ENCODE measurements at places on chromosomes 16 and 17. TPM values are rescaled to one million over a fixed set of nuclear protein-coding genes. Genes with fewer than 3 reads are reported as not detected.

GRCh38 chr16:85544668-85545067, 68.5 kb upstream of the GSE1 start:
- H3K27ac ChIP-seq = no peak overlapping the region
- H3K36me3 ChIP-seq = no peaks in the 10 kb centered on the region
- H3K4me3 ChIP-seq = no peak overlapping the region
- DNase-seq = no peak
- no peaks in the 10 kb centered on the region for H3K27me3 ChIP-seq

GRCh38 chr17:74130276-74130675, 73.2 kb upstream of the RPL38 start:
- H3K36me3 ChIP-seq = no peaks in the 10 kb centered on the region
- no peaks in the 10 kb centered on the region for H3K4me1 ChIP-seq
- no peak overlapping the region for H3K4me3 ChIP-seq
- DNase-seq = no peak
- H3K27ac ChIP-seq = no peak overlapping the region

GRCh38 chr16:48049847-48050246, 105.9 kb downstream of the ABCC12 start:
- H3K4me3 ChIP-seq = no peak overlapping the region
- peaks cover 9% of the 10 kb centered on the region for H3K27me3 ChIP-seq
- H3K4me1 ChIP-seq = no peaks in the 10 kb centered on the region
- DNase-seq = no peak
- no peaks in the 10 kb centered on the region for H3K36me3 ChIP-seq

DNA sequence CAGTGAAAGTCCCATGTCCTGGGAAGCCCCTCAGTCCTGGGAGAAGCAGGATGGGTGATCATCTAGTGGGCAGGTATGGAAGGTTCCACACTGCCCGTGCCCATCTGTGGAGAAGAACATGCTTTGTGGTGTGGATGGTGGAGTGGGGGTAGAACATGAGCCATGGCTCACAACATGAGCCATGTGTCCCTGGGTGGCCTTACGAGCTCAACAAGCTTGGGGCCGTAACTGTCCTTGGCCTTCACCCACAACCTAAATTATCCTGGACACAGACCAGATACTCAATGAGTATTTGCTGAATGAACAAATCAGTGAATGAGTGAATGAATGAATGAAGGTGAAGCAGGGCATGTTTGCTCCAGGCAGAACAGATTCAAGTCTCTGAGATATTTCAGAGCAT, 13.5 kb downstream of the SOX8 start:
- peaks cover 11% of the 10 kb centered on the region for H3K27me3 ChIP-seq
- H3K36me3 ChIP-seq = no peaks in the 10 kb centered on the region
- H3K4me1 ChIP-seq = peaks cover 14% of the 10 kb centered on the region
- no peak overlapping the region for H3K27ac ChIP-seq
- no peak for DNase-seq

- no peak overlapping the region for H3K27ac ChIP-seq
- no peak overlapping the region for H3K4me3 ChIP-seq
- no peak for DNase-seq
- no peaks in the 10 kb centered on the region for H3K36me3 ChIP-seq
- no peaks in the 10 kb centered on the region for H3K4me1 ChIP-seq
- peaks cover 6% of the 10 kb centered on the region for H3K27me3 ChIP-seq
These were observed 83.1 kb upstream of the CNTNAP4 start for GRCh38 chr16:76193906-76194615.

DNA sequence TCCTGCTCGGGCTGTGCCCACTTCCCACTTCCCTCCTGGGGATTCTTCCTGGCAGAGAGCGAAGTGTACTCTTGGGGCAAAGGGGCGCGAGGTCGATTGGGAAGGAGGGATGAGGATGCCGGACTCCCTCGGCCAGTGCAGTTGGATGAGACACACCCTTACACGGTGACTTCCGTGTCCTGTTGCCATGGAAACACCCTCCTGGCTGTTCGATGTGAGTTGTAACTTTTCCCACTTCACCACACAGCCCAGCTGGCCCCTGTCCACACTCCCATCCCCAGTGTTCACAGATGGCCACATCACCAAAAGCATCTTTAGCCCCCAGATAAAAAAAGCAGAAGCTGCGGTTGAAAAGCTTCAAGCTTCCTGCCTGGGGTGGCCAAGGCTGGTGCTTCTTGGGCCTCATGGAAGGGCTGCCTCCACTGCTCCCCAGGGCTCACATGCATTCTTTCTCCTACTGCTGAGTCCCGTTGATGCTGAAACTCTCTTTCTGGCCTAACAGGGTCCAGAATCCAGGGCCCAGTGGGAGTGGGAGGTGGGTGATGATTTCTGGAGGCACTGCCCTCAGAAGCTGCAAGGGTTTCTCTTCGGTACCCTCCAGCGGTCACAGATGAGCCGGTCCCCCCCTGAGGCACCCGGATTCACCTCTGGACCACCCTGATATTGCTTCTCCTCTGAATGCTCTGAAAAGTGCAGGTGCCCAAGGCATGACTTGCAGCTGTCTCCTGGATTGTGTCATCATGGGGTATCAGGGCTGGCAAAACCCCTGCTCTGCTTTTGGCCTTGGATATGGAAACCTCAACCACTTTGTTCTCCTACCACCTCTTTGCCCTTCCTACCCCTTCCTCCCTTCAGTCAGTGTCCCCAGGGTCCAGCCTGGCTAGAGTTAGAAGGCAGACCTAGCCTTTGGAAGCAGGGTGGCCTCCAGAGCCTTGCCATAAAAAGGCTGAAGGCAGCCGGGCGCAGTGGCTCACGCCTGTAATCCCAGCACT, 2.2 kb upstream of the TRAF4 start:
- peaks cover 6% of the 10 kb centered on the region for H3K4me1 ChIP-seq
- H3K4me3 ChIP-seq = no peak overlapping the region
- DNase-seq = no peak
- no peaks in the 10 kb centered on the region for H3K27me3 ChIP-seq
- no peak overlapping the region for H3K27ac ChIP-seq

HCRT gene
- total RNA-seq = not detected

PFN1 gene
- 150 TPM for total RNA-seq

GRCh38 chr17:56804454-56804853, 29.3 kb downstream of the C17orf67 start:
- no peak overlapping the region for H3K4me3 ChIP-seq
- no peaks in the 10 kb centered on the region for H3K27me3 ChIP-seq
- no peaks in the 10 kb centered on the region for H3K36me3 ChIP-seq
- no peaks in the 10 kb centered on the region for H3K4me1 ChIP-seq
- DNase-seq = no peak

DNA sequence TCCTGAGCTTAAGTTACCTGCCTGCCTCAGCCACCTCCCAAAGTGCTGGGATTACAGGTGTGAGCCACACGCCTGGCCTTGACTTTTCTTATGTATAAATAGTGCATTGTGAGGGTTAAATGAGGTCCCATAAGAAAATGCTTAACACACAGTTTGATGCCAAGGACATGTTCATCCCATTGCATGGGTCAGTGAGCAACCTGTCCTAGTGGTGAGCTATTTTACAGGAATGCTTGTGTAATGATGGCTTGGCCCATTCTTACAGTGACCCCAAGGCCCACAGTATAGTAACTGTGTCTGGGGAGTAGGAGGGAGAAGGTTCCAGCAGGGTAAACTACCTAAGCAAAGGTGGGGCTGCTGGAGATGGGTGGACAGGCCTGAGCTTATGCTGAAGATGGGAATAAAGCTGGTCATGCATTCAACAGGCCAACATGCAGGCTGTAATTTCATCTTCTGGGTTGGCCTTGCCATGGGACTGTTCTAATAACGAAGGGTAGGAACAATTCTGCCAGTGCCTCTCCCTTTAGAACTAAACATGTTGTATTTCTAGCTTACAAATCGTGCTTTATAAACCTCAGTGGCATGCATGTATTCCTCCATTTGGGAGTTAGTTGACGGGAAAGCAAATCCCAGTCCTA, 6.2 kb downstream of the ACSF2 start:
- no peak overlapping the region for H3K27ac ChIP-seq
- no peaks in the 10 kb centered on the region for H3K27me3 ChIP-seq
- no peak overlapping the region for H3K4me3 ChIP-seq
- peaks cover 17% of the 10 kb centered on the region for H3K36me3 ChIP-seq
- H3K4me1 ChIP-seq = peaks cover 5% of the 10 kb centered on the region
- DNase-seq = no peak

TRIM47 gene
- 33.8 TPM for total RNA-seq

DNA sequence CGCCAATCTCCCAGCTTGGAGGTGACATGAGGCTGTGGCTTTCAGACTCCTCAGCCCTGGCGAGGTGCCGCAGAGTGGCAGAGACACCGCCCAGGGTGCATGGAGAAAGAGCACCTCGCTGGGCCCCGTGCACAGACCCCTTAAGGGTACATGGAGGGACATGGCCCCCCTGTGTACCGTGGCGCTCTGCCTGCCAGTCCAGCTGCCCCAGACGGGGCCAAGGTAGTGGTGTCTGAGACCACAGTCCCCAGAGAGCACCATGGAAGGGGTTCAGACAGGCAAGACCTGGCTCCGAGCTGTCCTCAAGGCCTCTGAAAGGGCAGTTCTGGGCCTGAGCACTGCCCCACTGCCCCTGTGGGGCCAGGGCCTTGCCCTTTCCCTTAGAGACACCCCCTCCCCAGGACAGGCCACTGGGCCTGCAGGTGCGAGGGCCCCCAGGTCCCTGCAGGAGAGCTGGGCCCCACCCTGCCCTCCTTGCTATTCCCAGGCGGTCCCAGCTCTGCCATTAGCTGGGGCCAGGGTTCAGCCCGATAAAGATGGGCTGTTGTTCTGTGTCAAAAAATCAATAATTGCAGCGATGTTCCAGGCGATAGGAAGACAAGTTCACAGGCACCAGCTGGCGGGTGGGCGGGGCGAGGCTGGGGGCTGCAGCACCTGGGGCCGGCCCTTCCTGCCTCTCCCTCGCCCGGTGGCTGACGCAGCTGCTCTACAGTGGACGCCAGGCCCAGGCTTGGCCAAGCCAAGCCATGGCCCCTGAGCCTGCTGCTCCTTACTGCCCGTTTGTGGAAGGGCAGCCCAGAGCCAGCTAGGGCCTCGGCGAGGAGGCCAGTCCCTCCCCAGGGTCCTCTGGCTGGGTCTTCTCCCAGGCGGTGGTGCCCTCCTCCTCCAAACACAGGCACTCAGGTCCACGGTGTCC, 51.7 kb downstream of the ZFPM1 start:
- no peaks in the 10 kb centered on the region for H3K27me3 ChIP-seq
- no peak overlapping the region for H3K27ac ChIP-seq
- no peaks in the 10 kb centered on the region for H3K36me3 ChIP-seq
- peaks cover 8% of the 10 kb centered on the region for H3K4me1 ChIP-seq
- no peak overlapping the region for H3K4me3 ChIP-seq
